HT-29 (cell line): ENCODE measurements at places on chromosomes 5 and 9. TPM values are rescaled to one million over a fixed set of nuclear protein-coding genes. Genes with fewer than 3 reads are reported as not detected.
A peak's percentile ranks its signal among the peaks of the same experiment; 100 is the strongest.

GRCh38 chr5:102481054-102481715 lies 17.6 kb downstream of the SLCO6A1 start:
- DNase-seq: no peak

- no peak for DNase-seq
These were observed 372.8 kb downstream of the KIAA0825 start for GRCh38 chr5:94245608-94246007.

Gene IFNA21
- total RNA-seq: not detected in 2 replicates

DNA sequence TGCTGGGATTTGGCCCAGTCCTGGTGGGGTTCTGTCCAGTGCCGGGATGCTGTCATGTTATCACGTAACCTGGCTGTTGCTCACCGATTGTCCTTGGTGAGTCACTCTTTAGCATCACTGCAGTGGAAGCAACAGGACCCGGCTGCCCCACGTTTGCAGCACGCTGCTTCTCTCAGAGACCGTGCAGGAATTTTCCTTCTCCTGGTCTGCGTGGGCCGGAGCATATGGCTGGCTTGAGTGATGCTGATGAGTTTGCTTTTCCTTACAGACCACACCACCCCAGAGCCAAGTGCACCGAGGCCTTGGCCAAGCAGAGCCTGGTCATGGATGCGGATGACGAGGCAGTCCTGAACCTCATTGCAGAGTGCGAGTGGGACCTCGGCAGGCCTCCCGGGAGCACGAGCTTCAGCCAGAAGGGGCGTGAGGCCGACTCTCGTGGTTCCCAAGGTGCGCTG lies 21.4 kb downstream of the CEP72 start:
- no peak for DNase-seq

Gene GMCL2
- not detected in 2 replicates for total RNA-seq

Gene IFNA14
- total RNA-seq: not detected in 2 replicates

DNA sequence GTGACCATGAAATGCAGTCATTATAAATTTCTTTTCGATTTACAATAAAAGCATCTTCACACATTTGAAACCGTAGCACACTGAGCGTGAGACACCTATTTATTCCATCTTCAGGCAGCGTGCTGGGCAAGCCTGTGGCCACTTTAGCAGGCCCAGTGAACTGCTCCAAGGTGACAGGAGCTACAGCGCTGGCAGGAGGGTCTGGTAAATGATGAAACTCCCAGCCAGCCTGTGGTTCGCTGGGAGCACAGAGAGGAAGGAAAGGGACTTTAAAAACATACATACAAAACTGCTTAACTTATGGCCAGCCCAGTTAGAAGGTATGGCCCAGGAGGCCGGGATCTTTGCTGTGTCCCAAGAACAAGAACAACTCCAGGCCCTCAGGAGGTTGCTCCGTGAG lies 5.1 kb downstream of the RAPGEF1 start:
- no peak for DNase-seq

GRCh38 chr9:89731262-89732182 lies 126.7 kb downstream of the GADD45G start:
- peak; percentile 34 for DNase-seq
